ENCODE measurements at places on chromosomes 5 and 9.

DNA sequence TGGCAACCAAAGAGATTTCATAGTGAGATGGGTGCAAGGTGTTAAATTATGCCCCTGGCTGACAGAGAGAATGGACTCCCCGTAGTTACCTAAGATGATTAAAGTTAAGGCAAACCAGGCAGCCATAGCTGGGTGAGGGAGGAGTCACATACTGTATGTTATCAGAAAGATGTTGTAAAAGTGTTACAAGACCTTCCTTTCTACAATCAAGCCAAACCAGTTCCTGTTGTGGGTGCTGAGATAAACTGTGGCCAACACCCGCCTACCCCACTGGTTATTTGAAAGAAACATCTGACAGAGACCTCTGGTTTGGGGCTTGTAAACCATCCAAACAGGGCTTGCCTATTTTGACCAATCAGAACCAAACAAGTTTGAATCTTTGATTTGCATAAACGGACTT is 684.7 kb upstream of the NUDT12 start:
- no peak for DNase-seq

GRCh38 chr9:109817846-109818472 is 38.0 kb downstream of the PALM2AKAP2 start:
- DNase-seq, result no peak

- no peak for DNase-seq
These were observed 30.4 kb downstream of the GLT6D1 start for GRCh38 chr9:135608999-135609317.

DNA sequence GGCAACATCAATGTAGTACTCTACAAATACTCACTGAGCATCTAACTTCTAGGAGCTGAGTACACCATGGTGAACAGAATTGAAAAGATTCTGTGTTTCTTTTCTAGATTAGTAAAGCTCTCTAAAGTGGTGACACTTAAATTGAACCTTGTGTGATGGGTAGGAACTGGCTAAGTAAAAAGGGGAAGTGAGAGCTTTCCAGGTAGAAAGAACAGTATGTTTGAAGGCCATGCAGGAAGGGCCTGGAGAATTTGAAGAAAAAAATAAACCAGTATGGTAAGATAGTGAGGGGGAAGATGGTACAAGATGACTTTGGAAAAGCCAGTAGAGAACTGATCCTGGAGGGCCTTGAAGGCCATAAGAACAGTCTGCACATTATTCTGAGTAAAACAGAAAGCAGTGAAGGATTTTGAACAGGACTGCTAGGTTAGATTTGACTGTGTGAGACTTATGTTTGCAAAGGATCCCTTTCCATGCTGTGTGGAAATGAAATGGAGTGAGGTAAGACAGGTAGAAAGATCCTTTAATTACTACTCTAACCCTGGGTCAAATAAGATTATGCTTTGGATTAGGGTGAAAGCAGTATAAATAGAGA is 46.7 kb upstream of the UBQLN1 start:
- DNase-seq, result no peak

DNA sequence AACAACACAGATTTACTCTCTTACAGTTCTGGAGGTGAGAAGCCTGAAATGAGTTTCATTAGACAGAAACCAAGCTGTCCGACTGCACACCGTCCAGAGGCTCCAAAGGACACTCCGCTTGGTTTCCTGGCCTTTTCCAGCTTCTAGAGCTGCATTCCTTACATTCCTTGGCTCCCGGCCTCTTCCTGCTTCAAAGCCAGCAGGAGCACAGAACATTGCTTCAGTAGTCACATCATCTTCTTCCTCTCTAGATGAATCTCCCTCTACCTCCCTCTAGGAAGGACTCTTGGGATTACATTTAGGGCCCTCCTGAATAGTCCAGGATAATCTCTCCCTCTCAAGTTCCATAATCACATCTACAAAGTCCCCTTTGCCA is 213.3 kb downstream of the CDK5RAP2 start:
- no peak for DNase-seq

DNA sequence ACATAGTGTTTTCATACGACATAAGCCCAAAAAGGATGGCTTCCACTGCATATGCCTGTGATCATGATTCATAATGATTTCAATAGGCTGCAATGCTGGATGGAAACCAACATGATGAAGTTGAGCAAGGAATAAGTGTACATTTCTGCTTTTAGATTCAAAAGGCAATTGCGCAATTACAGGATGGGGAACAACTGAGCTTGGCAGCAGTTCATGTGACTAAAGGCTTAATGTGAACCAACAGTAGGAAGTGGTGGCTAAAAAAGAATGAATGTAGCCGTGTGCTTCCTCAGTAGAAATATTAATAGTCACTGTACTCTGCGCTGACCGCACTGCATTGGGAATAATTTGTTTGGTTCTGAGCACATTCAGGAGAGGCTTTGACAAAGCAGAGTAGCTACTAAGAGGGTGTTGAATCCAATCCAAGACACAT is 51.2 kb downstream of the SLC1A3 start:
- peak; percentile 40 for DNase-seq

- DNase-seq, result no peak
These were observed 750 bp upstream of the NPR2 start for GRCh38 chr9:35790385-35791296.

GRCh38 chr9:135040892-135041291 is 46.6 kb upstream of the OLFM1 start:
- DNase-seq, result no peak

DNA sequence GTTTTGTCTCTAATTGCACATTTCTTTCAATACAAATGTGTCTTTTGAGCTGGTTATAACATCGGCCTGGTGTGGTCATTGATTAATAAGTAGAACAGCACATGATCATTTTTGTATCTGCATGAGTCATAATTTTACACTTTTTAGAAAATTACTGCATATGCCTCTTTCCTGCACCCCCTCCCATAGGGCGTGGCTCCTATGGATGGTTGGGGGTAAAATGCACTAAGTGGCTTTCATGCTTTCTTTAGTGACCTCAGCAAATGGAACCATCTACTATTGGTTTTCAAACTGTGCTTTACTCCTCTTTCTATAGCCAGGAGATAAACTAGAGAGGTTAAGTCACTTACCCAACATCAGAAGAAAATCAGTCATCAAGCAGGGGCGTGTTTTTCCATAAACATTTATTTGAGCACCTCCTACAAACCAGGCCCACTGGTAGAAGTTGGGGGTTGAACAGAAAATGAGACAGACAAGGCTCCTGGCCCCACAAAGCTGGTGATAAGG is 3.8 kb downstream of the ANXA6 start:
- DNase-seq, result no peak

- no peak for DNase-seq
These were observed 17.8 kb upstream of the IFNB1 start for GRCh38 chr9:21095561-21095960.

DNA sequence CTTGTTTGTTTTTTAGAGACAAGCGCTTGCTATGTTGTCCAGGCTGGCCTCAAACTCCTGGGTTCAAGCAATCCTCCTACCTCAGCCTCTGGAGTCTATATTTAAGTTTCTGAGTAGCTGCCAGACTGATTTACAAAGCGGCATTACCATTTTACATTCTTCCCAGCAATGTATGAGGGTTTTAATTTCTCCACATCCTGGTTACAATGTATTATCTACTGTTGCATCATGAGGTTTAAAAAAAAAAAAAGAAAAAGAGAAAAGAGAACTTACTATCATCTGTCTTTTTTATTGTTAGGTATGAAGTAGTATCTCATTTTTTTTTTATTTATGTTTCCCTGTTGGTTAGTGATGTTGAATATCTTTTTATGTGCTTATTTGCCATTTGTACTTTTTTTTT is 18.9 kb upstream of the CLINT1 start:
- DNase-seq, result no peak

- DNase-seq, result no peak
These were observed 82.7 kb upstream of the TAF11L2 start for GRCh38 chr5:17415321-17415758.

DNA sequence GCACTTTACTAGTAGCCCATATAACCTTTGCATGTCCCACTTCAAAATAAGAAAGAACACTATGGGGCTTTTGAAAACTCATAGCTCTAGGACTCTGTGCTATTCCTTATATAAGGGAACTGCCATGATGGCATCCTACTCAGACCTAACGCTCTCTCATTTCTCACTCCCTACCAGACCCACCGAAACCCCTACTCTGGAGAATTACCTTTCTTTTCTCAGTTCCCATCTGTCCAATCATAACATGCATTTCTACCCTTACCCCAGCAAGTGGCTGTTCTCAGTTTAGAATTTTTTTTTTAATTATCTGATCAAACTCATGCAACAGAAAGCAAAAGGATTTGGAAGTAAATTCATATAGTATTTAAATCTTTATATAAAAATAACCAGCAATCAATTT is 27.3 kb downstream of the CARNMT1 start:
- DNase-seq, result no peak

Data from GOT3 (cell line).